ENCODE measurements at places on chromosomes 5 and 9.

GRCh38 chr5:42121401-42121800 is 196.3 kb downstream of the FBXO4 start:
- no peak for DNase-seq

GRCh38 chr9:23342291-23342690 is 483.7 kb downstream of the ELAVL2 start:
- no peak for DNase-seq

DNA sequence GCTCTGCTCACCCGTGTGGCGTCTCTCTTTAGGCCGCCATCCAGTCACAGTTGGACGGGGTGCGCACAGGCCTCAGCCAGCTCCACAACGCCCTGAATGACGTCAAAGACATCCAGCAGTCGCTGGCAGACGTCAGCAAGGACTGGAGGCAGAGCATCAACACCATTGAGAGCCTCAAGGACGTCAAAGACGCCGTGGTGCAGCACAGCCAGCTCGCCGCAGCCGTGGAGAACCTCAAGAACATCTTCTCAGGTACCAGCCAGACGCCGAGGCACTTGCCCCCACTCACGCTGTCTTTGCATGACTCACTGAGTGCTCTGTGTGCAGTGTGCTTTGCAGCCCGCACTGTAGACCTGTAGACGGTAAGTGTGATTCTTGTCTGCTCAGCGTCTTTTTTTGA is 4.5 kb downstream of the EXOC3 start:
- DNase-seq = no peak

GRCh38 chr5:153900703-153901395 is 137.9 kb downstream of the FAM114A2 start:
- DNase-seq = no peak
